ENCODE measurements at places on chromosomes 5 and 9. TPM values are rescaled to one million over a fixed set of nuclear protein-coding genes. Genes with fewer than 3 reads are reported as not detected.

DNA sequence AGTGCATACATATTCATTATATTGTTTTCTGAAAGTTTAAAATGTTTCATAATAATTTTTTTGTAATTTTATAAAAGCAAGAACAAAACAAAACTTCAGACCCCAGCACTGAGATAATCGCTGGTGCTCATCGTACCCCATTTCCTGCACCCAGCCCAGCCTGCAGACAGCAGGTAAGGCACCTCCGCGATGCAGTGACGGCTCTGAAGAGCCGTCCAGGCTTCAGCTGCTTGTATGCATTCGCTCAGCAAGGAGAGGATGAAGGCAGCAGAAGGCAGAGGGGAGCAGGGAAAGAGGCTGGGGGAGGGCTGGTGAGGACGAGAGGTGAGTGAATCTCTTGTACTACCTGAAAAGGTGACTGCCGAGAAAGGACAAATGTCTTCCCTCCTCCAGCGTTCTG lies 153.5 kb downstream of the TTLL11 start:
- no peak for DNase-seq

- DNase-seq = no peak
Measured at GRCh38 chr5:100777680-100778300, 125.3 kb downstream of the ST8SIA4 start.

- DNase-seq = no peak
Measured at GRCh38 chr5:145906401-145906800, 30.0 kb upstream of the SH3RF2 start.

DNA sequence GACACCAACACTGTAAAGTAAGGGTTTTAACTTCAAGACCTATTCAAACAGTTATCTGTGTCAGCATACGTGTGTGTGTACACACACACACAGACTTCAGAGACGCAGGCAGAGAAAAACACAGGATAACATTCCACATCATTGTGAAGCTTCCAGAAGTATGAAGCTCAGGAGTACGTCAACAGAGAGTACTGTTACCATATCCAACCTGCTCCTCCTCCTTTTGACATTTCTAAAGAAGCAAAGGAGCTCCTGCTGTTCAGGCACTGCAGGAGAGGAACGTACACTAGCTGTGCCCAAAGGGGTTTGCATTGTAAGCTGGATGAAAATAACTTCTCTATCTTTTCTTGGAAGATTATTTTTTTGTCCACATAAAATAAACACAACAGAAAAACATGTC lies 180.7 kb downstream of the MEF2C start:
- no peak for DNase-seq

GRCh38 chr5:143564417-143564816 lies 160.9 kb upstream of the NR3C1 start:
- DNase-seq = no peak

DNA sequence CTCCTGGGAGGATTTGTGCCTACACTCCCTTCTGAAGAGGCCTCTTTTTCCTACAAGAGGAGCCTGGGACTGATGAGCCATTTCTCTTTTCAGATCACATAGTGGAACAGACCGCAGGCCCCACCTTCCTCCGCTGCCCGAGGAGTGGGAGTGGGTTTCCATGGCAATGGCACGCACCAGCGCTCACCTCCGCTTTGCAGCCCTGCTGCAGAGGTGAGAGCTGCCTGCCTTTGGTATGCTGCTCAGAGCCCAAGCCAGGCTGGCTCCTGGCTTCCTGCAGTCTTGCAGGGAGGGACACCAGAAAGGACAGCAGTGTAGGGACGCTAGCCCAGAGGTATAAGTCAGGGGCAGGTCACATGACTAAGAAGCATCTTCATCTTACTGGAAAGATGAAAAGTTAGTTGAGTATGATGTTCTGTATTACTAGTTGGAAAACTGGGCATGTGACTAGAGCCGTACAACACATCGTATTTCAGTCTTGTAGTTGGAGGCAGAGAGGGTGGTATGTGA lies 12.4 kb downstream of the PTTG1 start:
- DNase-seq = no peak

GRCh38 chr9:125887172-125887571 lies 140.0 kb downstream of the PBX3 start:
- DNase-seq = no peak

DNA sequence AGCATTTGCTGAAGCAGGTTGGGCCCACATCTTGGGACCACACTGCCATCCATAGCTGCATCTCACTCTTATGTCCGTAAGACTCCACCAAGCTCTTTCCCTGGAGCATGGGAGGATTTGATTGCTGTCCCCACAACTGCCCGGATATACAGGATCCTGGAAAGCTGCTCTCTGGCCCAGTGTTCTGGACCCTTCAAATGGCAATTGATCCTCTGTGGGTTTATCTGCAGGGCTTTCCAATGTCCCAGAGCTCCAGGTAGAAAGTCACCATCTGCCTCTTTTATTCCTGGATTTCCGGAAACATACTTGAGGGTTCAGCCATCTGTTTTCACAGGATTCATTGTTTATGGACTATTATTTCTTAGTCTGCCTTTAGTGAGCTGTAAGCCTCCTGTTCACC lies 214.6 kb downstream of the SREK1 start:
- DNase-seq = no peak

GRCh38 chr9:133488686-133489252 lies 9.9 kb upstream of the SLC2A6 start:
- no peak for DNase-seq

- DNase-seq = no peak
Measured at GRCh38 chr5:176793343-176793699, 17.0 kb upstream of the UNC5A start.

DNA sequence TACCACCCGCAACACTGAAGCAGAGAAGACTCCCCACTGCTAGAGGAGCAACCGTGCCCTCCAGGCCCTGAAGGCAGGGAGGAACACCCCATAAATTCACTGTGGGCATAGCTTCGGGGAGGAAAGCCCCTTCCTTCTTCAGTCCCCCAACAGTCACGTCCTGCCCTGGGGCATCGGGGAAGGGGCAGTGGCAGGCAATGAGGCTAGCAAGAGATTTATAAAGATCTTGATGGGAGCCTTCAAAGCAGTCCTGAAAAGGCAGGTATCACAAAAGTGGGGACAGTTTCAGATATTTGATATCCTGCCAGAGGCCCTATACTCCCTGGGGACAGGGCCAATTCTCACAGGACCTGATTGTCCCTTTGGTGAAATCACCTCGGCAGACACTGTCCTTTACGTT lies 16.9 kb upstream of the TRIM14 start:
- DNase-seq = no peak

GRCh38 chr9:136903041-136903554 lies 16.8 kb downstream of the TRAF2 start:
- no peak for DNase-seq

DNA sequence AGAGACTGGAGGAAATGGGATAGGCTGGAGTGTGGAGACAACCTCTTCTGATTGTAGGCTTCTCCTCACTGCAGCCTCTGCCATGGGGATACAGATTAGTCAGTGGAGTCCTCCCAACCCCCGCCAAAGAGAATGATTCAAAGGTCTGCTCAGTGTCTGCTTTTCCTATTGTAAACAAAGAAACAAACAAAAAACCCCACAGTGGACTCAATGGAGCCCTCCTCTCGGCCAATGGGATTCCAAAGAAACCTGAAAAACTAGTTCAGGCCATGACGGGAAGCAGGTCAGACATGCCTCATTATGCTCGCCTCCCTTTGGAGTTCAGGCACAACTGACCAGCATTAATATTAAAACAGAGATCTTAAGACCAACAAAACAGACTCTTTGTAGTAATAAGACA lies 85.8 kb downstream of the SEC61B start:
- DNase-seq = no peak

GRCh38 chr5:91820874-91821273 lies 437.8 kb upstream of the ARRDC3 start:
- DNase-seq = no peak

DNA sequence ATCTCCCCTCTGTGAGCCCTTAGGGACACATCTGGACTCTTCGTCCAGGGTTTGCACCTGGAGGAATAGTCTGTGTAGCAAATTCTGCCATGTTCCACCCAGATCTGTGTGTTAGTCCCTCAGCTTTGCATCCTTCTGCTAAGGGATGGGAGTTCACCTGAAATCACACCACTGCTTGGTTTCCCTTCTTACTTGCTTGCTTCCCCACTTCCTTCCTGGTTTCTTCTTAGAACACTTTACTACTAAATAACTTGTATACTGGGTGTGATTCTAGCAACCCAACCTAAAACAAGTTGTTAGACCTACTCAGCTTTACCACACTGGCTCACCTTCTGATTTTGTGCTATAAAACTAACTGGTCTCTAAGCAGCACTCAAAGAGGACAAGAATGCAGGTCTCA lies 202.6 kb upstream of the MAP3K1 start:
- no peak for DNase-seq

DNA sequence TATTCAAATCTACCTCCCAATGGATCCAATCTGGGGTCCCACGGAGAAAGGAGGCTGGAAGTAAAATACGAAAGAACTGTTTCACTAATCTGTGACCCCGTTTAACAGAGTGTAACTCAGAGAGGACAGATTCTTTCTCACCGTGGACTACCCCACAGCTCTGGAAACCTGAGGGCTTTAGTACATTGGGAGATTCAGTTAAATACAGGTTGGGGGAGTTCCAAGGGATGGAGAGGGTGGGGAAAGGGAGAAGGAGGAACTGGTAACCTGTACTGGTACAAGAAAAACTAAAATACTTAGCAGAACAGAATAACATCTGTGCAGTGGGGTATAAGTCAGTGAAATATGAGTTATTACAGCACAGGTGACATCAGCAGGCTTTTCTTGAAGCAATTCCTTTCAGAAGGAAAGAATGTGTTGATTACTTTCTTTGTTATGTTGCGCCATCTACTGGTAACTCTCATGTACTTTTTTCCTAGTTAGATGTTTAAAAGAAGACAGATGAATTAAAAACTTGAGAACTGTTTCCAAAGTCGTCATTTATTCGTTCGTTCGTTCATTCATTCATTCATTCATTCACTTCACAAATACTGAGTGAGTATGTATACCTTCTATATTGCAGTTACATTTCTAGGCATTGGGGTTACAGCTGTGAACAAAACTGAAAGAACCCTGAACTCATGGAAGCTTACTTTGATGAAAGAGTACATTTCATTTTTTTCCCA lies 30.0 kb upstream of the STOM start:
- peak; percentile 48 for DNase-seq

DNA sequence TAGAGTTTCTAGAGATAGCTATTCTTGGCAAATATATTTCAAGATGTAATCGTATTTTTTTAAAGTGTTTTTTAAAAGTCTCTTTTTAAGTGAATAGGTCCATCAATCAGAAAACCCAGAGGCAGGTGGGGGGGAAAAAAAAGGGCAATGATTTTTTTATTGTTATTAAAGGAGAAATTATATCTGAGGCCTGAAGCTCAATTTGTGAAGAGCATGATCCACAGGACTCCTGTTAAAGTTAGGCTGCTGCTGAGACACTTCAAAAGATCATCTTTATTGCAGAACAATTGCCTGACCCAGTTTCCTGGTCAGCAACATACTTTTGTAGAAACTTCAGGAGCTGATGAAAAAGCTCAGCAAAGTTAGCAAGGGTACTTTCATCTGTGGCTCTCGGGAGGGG lies 326.2 kb downstream of the RASEF start:
- DNase-seq = no peak

DNA sequence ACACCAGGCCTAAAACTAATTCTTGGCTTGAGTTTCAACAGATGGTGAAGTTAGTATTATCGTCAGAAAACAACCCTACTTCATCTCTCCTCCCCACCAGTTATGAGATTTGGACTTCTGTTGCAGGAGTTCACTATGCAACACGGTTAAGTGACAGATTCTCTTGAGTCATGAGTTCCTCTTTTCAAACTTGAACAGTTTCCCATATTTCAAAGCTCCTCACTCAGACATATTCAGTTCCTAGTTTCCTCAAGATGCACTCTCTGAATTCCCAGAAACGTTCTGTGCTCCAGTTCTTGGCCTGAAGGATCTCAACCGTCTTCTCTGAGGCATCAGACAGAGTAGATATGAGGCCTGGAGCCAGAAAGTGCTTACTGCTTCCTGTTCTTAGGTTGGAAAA lies 7.3 kb upstream of the PTGER4 start:
- DNase-seq = no peak

DNA sequence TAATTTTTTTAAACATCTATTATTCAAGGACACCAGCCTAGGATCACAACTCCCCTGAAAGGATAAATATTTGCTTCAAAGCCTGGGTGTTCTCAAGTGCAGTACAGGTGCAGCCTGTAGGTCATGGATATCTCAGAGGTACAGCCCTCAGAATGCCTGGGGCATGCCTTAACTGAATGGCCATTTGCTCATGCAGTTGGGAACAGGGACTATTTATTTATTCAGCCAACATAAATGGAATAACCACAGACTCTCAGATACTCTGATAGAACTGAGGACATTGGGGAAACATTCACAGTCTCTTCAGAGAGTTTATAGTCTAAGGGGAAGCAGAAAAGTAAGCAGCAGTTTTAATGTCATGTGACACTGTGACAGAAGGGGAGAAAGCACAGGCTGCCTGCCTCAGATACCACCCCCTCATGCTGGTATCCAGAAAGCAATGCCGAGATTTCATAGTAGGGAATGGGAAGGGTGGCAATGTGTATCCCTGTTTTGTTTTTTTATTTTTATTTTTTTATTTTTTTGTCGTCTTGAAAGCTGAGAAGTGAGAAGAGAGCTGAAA lies 112.6 kb downstream of the MACIR start:
- DNase-seq = no peak

- no peak for DNase-seq
Measured at GRCh38 chr9:118577121-118577520, 792.1 kb downstream of the BRINP1 start.

DNA sequence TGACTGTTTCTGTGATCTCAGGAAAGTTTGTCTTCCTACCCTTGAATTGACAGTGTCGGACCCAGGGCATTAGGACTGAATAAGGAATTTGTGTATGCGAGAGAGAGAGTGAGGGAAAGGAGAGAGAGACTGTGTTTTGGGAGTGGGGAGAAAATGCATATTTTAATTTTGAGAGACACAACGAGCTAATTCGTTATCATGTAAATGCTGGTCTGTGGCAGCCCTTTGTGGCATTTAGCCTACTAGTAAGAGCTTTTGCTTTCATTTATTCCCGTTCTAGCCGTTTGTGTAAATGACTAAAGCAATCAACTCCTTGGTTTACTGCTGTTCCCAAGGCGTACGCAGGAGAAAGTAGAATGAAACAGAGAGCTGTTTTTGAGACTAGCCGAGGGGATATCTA lies 79.8 kb upstream of the MAMDC2 start:
- no peak for DNase-seq

- DNase-seq = no peak
Measured at GRCh38 chr9:137308057-137308619, 6.1 kb upstream of the NRARP start.

GRCh38 chr9:83472221-83472665 lies 66.0 kb downstream of the FRMD3 start:
- no peak for DNase-seq

- no peak for DNase-seq
Measured at GRCh38 chr5:88480801-88481499, 212.3 kb upstream of the TMEM161B start.

- DNase-seq = no peak
Measured at GRCh38 chr9:33378121-33378795, 24.1 kb downstream of the AQP7 start.

Gene CNTLN
- 24.1 TPM for polyA plus RNA-seq

Gene PCDHA3
- polyA plus RNA-seq = 0.19 TPM

Gene CEL
- polyA plus RNA-seq = 1.8 TPM

Gene PCDHGB3
- 2.1 TPM for polyA plus RNA-seq

Gene BSPRY
- polyA plus RNA-seq = 6.7 TPM

Gene CCL19
- polyA plus RNA-seq = 0.74 TPM

Gene CNTFR
- 24.2 TPM for polyA plus RNA-seq

Gene DDX4
- not detected for polyA plus RNA-seq

Gene WDR55
- polyA plus RNA-seq = 21.5 TPM

Gene SNCAIP
- 14.2 TPM for polyA plus RNA-seq

Gene PDLIM4
- polyA plus RNA-seq = 10.9 TPM
